IPS-NIHi11 (cell line): ENCODE measurements at places on chromosomes 11 and 22.
A peak's percentile ranks its signal among the peaks of the same experiment; 100 is the strongest.

- DNase-seq, result no peak
These were observed 13.1 kb downstream of the APOL2 start for GRCh38 chr22:36226189-36226588.

GRCh38 chr22:44411226-44412135 lies 86.6 kb downstream of the RTL6 start:
- no peak for DNase-seq

DNA sequence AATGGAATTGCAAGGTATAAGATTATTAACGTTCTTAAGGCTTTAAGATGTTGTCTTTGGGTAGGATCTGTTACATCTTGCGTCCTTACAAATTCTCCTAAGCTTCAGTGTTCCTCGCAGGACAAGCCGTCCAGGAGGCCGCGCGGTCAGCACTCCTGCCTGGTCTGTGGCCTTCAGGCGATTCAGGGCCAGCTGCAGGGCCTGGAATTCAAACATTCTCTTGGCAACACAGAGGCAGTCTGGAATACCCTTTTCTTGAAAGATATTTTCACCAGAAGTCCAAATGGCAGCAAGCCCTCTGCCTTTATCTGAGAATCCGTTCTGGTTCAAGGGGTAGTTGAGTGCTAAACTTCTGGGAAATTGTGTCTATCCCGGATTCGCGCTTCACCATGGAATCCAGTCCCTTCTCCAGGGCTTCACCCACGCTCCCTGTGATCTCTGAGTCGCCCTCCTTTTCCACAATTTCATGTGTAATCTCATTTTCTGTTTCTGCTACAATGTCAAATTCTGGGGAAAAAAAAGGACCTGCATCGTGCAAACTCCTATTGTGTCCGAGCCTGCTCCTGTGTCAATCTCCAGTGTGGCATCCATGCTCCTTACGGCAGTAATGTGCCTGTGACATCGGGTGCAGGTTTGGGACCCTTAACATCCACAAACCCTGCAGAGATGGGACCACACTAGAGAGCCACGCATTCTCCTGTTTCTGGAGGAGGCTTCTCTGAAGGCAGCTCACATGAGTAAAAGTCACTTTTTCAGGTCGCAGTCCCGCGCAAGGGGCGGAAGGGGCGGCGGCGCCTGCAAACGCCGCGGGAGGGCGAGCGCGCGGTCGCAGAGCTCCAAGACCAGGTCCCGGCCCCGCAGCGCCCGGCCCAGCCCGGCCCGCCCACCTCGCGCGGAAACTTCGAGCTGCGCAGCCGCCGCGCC lies 25.4 kb upstream of the SORL1 start:
- DNase-seq, result peak; percentile 82

DNA sequence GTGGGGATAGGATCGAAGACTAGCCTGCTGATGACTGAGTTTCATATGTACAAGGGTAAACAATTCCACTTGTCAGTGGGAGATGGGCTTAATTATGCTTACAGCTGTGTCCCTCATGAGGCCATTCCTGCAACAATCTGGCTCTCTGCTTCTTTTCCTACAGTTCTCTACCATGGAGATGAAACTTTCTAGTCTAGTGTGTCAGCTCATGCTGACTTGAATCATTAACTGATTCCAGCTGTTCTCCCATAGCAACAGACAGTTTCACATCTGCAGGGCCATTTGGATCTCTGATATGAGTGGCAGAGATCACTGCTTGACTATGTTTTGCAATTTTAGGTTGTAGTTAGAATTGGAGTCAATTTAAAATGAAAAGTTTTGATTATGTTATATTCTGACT lies 1251.7 kb upstream of the RAG2 start:
- DNase-seq, result no peak

GRCh38 chr11:69321877-69322361 lies 28.0 kb downstream of the MYEOV start:
- no peak for DNase-seq

DNA sequence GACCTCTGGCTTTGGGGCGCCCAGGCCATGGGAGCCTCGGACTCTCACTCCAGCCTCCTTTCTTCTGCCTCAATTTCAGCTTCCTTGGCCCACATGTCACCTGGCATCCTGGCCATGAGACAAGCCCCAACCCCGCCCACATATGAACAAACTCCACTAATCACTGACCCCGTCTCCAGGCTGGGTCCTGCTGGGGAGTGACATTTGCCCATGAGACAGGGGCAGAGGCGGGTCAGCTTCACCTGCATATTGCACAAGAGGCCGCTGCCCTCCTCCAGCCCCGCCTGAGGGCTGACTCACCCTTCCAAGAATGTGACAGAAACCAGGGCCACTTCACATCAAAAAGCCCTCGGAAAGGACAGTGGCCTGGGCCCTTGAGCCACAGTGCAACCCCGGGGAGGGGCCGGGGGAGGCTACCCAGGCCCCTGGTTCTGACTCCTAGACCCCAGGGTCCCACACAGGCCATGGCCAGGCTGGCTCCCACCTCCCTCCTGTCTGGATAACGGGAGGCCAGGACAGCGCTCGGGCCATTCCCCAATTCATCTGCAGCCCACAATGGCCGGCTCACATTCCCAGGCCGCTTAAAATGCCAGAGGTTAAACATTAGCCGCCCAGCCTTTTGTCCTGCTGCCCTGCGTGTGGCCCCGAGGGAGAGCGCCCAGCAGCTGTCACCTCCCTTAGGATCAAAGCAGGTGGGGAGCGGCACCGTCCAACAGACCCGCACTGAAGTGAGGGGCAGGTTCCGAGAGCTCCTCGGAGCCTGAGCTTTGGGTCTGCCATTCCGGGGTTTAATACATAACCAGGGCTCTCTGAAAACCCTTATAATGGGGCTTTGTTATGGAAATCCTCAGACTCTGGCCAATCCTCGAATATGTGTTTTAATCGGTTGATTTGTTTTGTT lies 42.3 kb downstream of the TRMU start:
- peak; percentile 84 for DNase-seq

- no peak for DNase-seq
These were observed 34.8 kb upstream of the DDI1 start for GRCh38 chr11:104001561-104002056.

- DNase-seq, result no peak
These were observed 30.0 kb upstream of the TLCD5 start for GRCh38 chr11:120295099-120295498.

DNA sequence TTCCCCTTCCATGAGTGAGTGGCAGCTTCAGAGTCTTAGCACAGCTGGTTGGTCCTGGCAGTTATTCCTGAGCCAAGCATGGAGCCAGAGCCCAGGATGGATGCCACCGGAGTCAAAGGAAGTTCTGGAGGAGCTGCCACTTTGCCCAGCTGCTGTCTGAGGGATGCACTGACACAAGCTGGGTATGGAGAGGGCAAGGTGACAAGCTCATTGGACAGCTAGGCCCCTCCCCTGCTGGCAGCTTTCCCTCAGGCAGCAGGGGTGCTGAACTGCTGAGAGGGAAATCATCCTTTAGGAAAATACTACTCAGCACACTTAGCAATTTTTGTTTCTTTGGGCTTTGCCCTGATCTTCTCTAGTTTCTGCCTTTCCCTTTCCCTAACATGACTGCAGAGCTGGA lies 99.3 kb upstream of the SESN3 start:
- DNase-seq, result peak; percentile 35

DNA sequence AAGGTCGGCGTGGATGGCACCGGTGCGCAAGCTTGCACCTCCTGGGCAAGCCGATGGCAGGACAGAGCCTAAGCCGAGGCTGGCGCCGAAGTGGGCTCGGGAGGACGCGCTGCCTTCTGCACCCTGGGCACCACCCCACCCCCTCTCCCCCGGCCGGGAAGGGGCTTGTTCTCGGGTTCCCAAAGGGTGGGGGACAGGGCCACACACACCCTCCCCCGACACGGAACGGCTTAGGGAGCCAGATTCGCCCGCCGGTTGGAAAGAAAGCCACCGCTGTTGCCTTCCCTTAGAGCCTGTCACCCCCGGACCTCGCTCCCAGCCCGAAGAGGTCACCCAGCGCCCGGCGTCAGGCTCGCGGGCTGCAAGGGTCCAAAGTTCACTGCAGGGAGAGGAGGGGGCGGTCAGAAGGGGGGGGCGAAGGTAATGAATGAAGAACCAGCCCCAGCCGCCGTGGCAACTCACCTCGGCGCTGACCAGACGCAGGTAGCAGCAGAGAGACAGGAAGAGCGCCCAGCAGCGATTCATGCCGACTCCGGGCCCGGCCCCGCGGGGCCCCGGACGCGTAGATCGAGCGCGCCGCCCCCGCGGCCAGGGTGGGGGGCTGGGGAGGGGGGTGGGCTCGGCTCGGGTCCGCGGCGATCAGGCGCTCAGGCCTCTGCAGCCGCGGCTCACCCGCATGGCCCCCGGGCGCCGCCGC lies 1.2 kb downstream of the PDGFB start:
- peak; percentile 73 for DNase-seq

GRCh38 chr11:77146261-77147035 lies 18.4 kb downstream of the MYO7A start:
- no peak for DNase-seq

DNA sequence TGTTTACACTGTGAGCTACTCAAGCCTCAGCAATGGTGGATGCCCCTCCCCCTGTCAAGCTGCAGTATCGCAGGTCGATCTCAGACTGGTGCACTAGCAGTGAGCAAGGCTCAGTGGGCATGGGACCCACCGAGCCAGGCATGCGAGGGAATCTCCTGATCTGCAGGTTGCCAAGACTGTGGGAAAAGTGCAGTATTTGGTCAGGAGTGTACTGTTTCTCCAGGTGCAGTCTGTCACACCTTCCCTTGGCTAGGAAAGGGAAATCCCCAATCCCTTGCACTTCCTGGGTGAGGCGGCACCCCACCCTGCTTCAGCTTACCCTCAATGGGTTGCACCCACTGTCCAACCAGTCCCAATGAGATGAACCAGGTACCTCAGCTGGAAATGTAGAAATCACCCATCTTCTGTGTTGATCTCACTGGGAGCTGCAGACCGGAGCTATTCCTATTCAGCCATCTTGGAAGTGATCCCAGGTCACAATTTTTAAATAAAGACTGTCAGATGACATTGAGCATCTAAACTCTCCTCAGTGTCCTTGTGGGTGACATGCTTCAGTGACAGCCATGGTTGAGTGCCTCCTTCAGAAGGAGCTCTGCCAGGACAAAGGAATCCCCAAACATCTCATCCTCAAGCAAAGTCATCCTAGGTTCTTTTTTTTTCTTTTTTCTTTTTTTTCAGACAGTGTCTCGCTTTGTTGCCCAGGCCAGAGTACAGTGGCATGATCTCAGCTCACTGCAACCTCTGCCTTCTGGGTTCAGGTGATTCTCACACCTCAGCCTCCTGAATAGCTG lies 10.8 kb downstream of the SLC22A24 start:
- DNase-seq, result no peak

- no peak for DNase-seq
These were observed 86.9 kb upstream of the FAT3 start for GRCh38 chr11:92137747-92138146.

DNA sequence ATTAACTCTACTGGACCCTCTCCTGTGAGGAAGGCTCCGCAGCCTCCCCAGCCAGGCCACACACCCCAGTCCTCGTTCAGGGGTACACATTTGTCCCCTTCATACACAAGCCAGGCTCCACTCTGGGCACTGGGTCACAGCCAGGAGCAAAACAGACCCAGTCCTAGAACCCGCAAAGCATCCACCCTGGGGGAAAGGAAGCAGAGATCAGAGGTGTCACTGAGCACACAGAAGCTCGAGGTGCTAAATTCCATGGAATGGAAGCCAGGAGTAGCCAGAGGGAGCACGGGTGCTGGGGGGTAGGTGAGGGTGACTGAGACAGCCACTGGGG lies 43.6 kb upstream of the TH start:
- no peak for DNase-seq

- no peak for DNase-seq
These were observed 53.1 kb downstream of the SHANK2 start for GRCh38 chr11:71199226-71199820.

DNA sequence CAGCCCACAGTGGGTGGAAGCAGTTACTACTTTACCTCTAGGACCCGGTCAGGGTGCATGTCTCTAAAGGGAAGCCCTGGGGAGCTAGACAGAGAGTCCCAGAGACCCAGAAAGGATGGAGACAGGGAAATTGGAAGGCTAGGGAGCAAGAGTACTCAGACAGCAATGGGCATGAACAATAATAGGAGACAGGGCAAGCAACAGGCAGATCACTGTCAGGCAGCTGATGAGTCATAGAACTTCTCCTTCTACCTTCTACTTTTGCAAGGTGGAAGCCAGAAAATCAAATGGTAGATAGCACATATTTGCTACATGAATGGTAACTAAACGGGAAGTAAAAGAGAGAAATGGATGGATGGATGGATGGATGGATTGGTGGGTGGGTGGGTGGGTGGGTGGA lies 19.6 kb downstream of the CD5 start:
- no peak for DNase-seq

DNA sequence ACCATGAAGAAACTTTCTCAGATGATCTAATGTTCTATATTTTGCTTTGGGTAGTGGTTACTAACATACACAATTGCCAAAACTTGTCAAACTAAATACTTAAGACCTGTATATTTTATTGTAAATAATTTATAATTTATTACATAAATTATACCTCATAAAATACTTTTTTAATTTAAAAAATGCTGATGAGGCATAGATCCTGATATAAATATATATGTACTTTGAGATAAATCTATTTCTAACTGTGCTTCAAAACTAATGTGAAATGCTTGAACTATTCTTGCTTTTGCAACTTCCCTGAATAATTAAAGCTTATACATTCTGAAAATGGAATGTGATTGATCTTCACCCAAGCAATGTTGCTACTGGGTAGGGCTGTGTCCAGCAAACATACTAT lies 568.8 kb downstream of the INSC start:
- DNase-seq, result no peak

GRCh38 chr11:68763181-68763721 lies 11.9 kb upstream of the TESMIN start:
- peak; percentile 54 for DNase-seq

DNA sequence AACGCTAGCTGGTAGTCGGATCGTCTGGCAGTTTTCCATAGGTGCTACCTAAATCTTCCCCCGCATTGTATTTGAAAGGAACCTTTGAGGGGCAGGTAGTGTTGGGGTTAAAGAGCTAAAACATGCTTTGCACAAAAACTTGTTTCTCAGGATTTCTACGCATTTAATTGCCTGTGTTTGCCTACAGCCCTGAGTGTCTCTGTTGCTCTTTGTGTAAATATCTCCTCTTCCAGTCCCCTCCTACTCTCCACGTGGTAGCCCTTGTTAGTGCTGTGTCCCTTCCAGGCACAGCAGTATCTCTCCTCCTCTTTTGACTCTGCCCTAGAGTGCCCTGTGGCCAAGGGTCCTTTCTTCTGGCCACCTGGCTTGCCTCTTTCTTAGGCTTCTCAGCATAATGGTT lies 81.7 kb downstream of the BARX2 start:
- no peak for DNase-seq

GRCh38 chr22:44182588-44183286 lies 2.0 kb downstream of the PARVG start:
- no peak for DNase-seq

GRCh38 chr22:24159650-24160049 lies 21.6 kb upstream of the SUSD2 start:
- DNase-seq, result no peak
